Fibroblast of mammary gland (primary cell): ENCODE measurements at places on chromosomes 2 and 18.

DNA sequence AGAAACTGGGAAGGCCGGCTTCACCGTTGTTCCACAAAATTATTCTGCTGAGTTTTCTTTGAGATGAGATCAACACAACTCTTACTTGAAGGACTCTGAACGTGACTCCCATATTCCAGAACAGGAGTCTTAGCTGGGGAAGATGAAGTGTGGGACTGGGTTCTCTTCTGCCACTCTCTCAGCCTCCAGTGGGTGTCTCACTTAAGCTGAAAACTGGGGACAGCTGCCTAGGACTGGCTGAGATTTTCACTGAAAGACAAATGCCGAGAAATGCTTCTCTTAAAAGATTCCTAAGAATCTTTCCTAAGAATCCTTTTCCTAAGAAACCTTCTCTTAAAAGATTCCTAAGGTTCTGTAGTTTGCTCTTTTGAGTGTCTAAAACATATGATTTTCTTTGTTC is 156.6 kb upstream of the LHCGR start:
- no peak for DNase-seq

GRCh38 chr2:9736021-9736420 is 105.2 kb upstream of the YWHAQ start:
- DNase-seq, result no peak

- peak; percentile 97 for DNase-seq
These were observed 313.8 kb downstream of the MTX2 start for GRCh38 chr2:176582990-176583481.

- DNase-seq, result no peak
These were observed 8.8 kb downstream of the VIL1 start for GRCh38 chr2:218427741-218428140.

GRCh38 chr2:96937586-96937985 is 48.8 kb downstream of the FAM178B start:
- no peak for DNase-seq

- DNase-seq, result no peak
These were observed 37.1 kb upstream of the DARS1 start for GRCh38 chr2:136022396-136023146.
